NK-92 treated with Interleukin-12 subunit alpha and Interleukin-12 subunit beta, amount 100 ng/mL, for 24 hours (cell line): ENCODE measurements at places on chromosomes 5 and 9.

DNA sequence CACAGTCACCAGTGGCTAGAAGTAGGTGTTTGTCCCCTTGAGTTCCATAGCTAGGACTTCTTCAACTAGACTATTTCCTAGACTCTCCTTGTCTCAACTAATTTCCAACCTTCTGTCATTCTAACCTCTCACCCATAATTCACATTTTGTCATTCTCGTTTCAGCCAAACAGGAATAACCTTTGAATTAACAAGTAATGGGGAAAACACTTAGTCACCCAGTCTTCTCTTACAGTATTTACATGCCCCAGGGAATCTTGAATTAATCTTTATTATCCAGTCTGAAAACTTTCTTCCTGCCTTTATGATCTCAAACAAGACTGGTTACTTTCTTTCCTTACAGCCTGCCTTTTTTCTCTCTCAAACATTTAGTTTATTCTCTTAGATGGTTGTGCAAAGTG lies 63.3 kb upstream of the RUSC2 start:
- no peak for DNase-seq

DNA sequence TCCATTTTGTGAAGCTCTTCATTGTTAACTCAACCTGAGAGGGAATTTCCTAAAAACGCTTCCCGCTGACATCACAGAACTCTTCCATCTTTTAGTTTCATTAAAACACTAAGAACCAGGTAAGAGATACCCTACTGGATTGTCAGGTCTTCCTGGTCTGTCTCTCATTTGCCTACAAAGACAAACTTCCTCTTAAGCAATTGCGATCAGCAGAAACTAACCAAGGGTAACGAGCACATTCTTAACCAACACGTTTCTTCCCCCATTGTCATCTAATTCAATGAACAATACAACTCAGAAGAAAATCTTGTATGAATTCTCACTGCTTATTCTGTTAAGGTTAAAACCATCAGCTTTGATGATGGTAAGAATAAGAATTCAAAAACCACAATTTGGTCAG lies 6.6 kb downstream of the FBXW11 start:
- no peak for DNase-seq

- no peak for DNase-seq
Observed at GRCh38 chr9:90893706-90894105, 92.1 kb downstream of the SYK start.

DNA sequence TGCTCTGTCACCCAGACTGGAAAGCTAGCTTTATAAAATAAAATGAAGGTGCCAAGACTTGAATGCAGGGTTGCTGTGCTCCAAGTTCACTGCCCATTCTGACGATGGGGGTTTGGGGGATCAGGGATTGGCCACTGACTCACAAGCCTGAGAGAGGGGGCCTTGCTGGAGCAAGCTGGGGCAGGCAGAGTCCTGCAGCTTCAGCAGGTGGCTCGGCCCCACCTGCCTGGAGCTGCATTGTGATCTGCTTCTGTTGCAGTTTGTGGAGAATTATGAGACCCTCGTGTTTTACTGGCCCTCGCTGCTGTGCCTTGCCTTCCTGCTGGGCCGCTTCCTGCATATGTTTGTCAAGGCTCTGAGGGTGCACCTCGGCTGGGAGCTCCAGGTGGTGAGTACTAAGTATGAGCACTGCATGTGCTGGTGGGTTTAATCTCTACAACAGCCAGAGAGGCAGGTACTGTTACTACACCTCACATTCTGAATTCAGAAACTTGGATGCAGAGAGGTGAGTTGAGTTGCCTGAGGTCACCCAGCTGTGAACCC lies 31.1 kb upstream of the CCDC180 start:
- no peak for DNase-seq

GRCh38 chr5:180284149-180284548 lies 7.7 kb downstream of the MAPK9 start:
- DNase-seq: no peak

- no peak for DNase-seq
Observed at GRCh38 chr5:96320797-96321196, 112.3 kb downstream of the PCSK1 start.

GRCh38 chr9:116451500-116452115 lies 235.5 kb upstream of the TRIM32 start:
- DNase-seq: no peak

GRCh38 chr9:89138463-89139390 lies 39.9 kb downstream of the SHC3 start:
- no peak for DNase-seq

GRCh38 chr9:134779640-134780039 lies 101.0 kb upstream of the FCN2 start:
- no peak for DNase-seq

DNA sequence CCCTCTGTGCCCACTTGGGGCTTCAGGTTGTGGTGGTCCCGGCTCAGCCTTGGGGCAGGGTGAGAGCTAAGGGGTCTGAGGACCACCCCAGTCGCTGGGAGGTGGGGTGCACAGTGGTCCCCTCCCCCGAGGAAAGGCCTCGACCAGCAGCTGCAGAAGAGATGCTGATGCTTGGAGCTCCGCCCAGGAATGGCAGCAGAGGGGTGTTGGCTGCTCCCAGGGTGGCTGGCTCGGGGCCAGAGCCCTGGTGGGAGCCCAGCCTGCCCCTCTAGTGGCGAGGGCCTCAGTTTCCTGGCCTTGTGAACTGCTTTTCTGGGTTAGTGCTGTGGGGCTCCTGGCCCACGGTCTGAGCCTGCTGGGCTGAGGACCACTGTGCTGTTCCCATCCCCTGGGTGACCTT lies 1.2 kb downstream of the DIPK1B start:
- DNase-seq: no peak

- no peak for DNase-seq
Observed at GRCh38 chr9:78437806-78438205, 140.9 kb downstream of the PSAT1 start.

- peak; percentile 85 for DNase-seq
Observed at GRCh38 chr9:113516840-113517577, 53.5 kb downstream of the RGS3 start.

GRCh38 chr9:97793067-97793466 lies 60.0 kb upstream of the FOXE1 start:
- DNase-seq: no peak

- DNase-seq: no peak
Observed at GRCh38 chr5:115170134-115170928, 623 bp upstream of the TRIM36 start.

- no peak for DNase-seq
Observed at GRCh38 chr9:105251133-105251532, 6.7 kb downstream of the SLC44A1 start.

GRCh38 chr9:109907400-109907799 lies 127.4 kb downstream of the PALM2AKAP2 start:
- DNase-seq: no peak

DNA sequence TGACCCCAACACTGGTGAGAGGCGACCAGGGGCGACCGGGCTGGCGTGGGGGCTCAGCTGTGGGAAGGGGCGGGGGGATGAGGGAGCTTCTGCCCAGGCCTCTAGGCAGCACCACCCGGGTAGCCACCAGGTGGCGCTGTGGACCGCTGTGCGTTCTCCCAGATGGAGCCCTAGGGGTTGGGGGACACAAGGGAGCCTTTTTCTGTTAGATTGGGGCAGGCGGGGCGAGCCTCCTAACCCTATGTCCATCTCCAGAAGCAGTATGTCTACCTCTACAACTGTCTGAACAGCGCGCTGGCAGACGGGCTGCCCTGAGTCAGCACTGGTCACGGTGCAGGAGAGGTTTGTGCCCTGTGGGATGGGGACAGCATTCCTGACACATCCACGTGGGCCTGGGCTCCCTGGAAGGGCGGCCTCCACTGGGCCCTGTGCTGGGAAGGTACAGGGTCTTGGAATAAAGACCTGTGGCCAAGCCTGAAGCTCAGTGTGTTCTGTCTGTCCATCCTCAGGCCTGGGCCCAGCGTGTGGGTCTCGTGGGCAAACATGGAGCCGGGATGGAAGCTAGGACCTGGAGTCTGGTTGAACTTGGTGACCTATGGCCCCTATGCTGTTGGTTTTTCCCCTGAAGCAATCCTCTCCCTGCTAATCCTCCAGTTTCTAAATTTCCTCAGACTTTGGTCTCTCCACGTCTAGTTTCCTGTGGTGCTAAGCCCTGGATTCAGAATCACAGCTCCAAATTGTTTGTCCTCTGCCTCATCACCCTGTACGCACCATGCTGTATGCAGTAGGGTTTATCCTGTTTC lies 23.1 kb upstream of the SPTLC1 start:
- peak; percentile 13 for DNase-seq

DNA sequence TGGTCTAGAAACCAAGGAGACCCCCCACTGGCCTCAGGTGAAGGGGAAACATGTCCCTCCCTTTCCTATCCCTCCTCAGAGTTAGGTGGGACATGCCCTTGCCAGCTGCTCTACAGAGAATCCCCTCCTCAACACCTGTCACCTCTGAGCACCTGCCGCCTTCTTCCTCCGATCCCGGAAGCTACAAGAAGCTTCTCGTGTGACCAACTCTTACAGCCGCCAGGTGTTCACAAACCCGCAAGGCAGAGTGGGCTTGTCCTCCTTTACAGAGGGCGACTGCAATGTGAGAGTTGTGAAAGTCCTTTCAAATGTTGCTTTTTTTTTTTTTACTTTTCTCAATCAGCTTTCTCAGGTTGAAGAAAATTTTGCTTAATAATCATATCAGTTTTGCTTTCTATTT lies 3.7 kb upstream of the ICE1 start:
- DNase-seq: no peak

- DNase-seq: no peak
Observed at GRCh38 chr5:30926218-30926617, 267.3 kb upstream of the CDH6 start.

GRCh38 chr5:133468596-133468995 lies 143.7 kb downstream of the FSTL4 start:
- no peak for DNase-seq

DNA sequence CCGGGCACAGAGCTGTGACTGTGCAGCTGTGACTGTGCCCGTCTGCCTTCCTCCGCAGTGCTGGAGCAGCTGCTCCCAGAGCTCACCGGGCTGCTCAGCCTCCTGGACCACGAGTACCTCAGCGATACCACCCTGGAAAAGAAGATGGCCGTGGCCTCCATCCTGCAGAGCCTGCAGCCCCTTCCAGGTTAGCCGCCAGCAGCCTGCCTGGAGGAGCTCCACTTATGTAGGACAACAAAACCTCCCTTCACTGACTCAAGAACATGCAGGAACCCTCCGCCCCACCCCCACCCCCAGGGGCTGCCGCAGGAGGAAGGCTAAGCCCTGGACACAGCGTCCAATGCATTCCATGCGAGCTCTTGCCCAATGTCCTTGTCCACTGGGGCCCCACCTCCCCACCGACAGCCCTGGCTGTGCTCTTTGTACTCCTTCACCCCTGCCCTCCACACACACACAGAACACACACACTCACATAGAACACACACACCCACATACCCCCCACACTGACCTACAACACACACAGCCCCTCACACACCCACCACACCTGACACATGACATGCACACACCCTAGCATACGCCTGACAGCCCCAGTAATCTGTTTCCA lies 27.9 kb downstream of the AFAP1L1 start:
- no peak for DNase-seq

DNA sequence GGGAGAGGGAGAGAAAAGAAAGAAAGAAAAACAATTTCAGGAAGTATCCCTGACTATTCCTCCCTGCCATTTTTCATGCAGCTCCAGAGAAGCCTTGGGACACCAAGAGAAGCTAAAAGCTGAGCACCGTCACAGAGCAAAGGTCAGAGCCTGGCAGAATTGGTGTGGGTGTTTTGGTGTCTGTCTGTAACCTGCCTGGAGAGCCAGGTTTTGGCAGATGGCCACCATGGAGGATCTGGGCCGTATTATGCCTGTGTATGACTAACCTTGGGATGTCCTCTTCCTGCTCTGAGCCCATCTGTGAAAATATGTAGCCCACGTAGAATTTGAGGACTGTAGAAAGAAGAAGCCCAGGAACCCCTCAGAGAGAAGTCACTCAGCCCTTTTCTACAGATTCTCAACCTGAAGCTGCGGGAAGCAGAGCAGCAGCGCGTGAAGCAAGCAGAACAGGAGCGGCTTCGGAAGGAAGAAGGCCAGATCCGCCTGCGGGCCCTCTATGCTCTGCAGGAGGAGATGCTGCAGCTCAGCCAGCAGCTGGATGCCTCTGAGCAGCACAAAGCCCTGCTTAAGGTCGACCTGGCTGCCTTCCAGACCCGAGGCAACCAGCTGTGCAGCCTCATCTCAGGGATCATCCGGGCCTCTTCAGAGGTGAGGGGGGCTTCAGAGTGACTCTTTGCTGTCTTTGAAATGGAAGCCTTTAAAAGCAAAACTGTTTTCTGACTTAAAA lies 18.8 kb downstream of the GLE1 start:
- DNase-seq: no peak

GRCh38 chr5:79890930-79891249 lies 100.2 kb downstream of the MTX3 start:
- DNase-seq: no peak

- DNase-seq: no peak
Observed at GRCh38 chr5:143350751-143351602, 52.5 kb downstream of the NR3C1 start.

DNA sequence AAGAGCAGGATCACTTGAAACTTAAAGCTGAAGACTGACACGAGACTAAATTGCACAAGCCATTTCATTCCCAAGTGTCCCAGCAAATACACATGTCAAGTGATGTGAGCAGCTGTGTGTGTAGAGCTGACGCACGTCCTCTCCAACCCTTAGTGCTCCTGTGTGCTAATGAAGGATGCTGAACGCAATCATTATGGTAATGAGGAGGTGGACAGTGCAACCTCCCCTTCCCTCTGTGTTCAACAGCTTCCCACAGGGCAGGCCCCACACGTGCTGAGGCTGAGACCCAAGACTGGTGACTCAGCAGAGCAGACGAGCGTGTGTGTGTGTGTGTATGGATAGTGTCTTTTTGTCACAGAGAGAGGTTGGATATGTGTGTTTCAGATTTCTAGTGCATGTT lies 702.1 kb downstream of the SEMA5A start:
- no peak for DNase-seq

GRCh38 chr9:86424251-86424891 lies 70.2 kb upstream of the TUT7 start:
- DNase-seq: no peak

DNA sequence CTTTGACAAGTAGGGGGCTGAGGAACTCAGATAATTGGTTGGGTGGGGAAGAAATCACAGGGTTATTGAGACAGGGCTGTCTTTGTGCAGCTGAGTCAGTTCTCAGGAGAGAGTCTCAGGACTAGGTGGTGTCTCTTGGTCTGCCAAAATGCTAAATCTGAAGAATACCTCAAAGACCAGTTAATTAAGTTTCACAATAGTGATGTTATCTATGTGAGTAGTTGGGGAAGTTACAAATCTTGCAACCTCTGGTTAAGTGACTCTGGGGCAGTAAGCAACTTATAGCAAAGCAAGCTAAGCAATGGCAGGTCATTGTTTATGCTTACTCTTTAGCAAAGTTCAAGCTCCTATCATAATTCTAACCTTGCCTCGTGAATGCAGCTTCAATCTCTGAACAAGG lies 53.6 kb downstream of the GIN1 start:
- DNase-seq: no peak

DNA sequence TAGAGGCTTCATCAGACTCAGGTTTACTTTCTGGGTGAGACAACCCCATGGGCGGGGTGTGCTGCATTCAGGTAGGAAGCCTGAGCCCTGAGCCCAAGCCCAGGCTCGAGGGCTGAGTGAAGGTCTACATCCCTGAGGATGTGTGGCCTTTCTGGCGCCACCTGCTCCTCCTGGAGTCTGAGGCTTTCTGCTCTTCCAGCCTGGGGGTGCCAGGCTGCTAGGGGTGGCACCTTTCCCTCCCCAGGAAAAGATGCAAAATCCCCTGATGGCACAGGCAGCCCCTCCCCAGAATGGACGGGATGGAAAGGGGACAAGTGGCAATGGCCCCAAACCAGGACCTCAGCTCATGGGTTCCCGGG lies 44.4 kb upstream of the PRRC2B start:
- no peak for DNase-seq
